Mucosa of gallbladder (tissue), 1 donor: ENCODE measurements at places on chromosomes 16 and 17. TPM values are rescaled to one million over a fixed set of nuclear protein-coding genes. Genes with fewer than 3 reads are reported as not detected.

- DNase-seq = no peak
Observed at GRCh38 chr16:8889893-8890548, 7.9 kb downstream of the LITAFD start.

Gene TEX14
- total RNA-seq = 0.32 TPM

DNA sequence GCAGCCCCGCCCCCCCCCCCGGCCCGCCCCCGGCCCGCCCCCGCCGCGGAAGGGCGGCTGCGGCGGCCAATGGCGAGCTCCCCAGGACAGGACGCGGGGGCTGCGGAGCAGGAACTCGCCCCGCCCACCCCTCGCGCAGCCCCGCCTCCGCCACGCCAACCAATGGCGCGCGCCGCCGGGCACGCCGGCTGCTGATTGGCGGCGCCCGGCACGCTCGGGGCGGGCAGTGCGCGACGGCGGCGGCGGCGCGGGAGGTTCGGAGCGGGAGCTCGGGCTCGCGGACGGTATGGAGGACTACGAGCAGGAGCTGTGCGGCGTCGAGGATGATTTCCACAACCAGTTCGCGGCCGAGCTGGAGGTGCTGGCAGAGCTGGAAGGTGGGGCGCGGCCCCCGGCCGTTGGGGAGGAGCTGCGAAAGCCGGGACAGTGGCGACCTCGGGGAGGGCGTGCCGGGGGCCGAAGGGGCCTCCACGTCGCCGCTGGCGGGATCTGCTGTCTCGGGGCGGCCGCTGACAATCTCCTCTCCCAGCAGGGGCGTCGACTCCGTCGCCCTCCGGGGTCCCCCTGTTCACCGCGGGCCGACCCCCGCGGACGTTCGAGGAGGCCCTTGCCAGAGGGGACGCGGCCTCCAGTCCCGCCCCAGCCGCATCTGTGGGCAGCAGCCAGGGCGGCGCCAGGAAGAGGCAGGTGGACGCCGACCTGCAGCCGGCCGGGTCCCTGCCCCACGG lies at the start of gene CHTF18:
TSS of gene CHTF18 (plus strand) at position 222 of the 728 bp plus-strand sequence. CDS start at position 287, 65 bp downstream.
- peak; percentile 94 for DNase-seq

Gene ARHGAP44
- 40.9 TPM for total RNA-seq

DNA sequence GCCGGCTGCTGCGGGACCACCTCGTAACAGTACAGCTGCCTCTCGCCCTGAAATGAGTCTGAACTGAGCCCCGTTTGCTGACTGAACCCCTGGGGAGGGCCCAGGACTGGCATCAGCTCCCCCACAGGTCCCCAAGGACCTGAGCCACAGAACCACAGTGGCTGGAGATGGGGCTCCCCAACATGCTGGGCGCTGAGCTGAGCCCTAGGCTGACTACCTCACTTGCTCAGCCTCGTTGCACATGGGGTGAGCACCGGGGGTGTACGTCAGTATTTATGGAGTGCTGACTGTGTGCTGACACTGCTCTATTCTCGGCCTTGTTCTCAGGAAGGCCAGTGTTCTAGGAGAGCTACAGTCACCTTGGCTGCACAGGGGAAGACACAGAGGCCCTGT lies 6.6 kb upstream of the VASN start:
- no peak for DNase-seq

- DNase-seq = no peak
Observed at GRCh38 chr16:31440516-31441184, 1.9 kb downstream of the ZNF843 start.

- DNase-seq = no peak
Observed at GRCh38 chr17:81978524-81979298, 1.3 kb downstream of the ASPSCR1 start.
